ENCODE measurements at places on chromosomes 2 and 18.

DNA sequence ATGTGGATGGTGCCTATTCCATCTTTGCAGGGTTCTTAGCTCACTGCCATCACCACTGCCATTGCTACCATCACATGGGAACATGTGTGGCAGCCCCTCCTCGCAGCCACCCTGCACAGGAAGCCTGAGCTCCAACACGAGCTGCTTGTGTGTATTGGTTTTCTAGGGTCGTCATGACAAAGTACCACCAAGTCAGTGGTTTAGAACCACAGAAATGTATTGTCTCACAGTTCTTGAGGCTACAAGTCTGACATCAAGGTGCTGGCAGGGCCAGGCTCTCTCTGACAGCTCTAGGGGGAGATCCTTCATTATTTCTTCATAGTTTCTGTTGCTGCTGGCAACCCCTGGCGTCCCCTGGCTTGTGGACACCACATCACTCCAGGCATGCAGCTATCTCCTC lies 10.3 kb upstream of the IL1R2 start:
- DNase-seq, result no peak

DNA sequence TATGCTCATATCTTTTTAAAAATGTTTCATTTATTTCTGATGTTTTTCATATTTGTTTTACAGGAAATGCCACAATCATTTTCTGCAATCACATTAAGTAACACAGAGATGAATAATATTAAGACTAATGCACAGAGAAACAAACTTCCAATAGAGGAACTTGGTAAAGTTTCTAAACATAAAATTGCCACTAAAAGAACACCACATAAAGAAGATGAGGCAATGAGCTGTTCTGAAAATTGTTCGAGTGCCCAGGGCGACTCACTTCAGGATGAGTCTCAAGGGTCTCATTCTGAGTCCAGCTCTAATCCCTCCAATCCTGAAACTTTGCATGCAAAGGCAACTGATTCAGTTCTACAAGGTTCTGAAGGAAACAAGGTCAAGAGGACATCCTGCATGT lies 70.4 kb downstream of the APLF start:
- DNase-seq, result no peak

DNA sequence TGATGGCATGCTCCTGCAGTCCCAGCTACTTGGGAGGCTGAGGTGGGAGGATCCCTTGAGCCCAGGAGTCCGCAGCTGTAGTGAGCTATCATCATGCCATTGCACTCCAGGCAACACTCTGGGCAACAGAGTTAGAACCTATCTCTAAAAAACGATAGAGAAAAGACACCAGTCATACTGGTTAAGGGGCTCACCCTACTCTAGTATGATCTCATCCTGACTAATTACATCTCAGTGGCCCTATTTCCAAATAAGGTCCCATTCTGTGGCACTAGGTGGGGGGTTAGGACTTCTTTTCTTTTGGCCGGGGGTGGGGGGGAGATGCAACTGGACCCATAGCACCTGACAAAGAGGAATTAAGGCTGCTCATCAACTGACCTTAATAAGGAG lies 163.2 kb upstream of the NCK2 start:
- DNase-seq, result no peak

DNA sequence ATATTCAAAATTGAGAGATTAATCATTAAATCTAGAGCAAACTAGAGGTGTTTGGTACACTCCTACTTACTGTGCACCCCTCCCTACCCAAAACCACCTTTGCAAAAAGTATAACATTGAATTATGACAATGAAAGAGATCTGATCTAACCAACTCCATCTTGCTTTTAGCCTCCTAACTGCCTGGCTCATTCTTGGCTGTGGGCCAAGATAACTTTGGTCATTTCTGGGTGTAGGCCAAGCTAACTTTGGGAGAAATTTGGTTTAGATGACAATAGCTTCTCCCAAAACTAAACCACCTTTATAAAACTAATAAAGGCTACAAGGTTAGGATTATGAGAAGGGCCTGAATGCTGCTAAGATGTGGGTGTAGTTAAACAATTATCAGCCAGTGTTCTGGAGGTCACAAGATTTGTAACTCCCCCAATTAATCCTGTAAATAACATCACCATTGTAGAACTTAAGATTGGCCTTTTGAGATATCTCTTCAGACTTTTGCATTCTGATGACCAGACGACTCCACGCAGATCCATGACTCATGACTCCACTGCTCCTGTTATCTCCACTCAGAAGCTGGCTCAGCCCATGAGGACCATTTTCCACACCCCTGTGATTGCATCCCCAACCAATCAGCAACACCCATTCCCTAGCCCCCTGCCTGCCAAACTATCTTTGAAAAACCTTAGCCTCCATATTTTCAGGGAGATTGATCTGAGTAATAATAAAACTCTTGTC lies 160.2 kb downstream of the FBXO15 start:
- DNase-seq, result no peak

GRCh38 chr18:49076654-49077166 lies 125.9 kb upstream of the SMAD7 start:
- no peak for DNase-seq

- DNase-seq, result no peak
Observed at GRCh38 chr18:51666763-51667191, 469.3 kb upstream of the MEX3C start.

GRCh38 chr2:232250246-232251175 lies 128.0 kb upstream of the ALPP start:
- DNase-seq, result no peak

DNA sequence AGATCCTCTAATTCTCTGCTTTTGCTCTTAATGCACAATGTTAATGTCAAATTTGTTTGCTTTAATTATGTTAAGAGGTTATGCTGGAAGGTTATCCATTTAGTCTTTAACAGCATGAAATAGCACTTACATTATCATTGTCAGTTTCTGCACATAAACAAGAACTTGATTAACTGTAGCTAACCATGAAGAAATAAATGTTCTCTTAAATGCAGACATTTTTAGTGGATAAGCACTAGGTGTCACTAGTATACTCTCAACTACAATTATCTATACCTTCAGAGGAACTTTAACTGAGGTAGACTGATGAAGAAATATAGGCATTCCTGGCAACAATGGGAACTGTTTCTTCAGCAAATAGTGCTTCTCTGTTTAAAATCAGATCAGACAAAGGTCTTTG lies 178.8 kb upstream of the CHST9 start:
- no peak for DNase-seq

- no peak for DNase-seq
Observed at GRCh38 chr2:238069021-238069709, 8.4 kb downstream of the SCLY start.

GRCh38 chr2:241863536-241863954 lies 4.9 kb upstream of the PDCD1 start:
- no peak for DNase-seq

GRCh38 chr18:22701795-22702194 lies 231.3 kb upstream of the RBBP8 start:
- DNase-seq, result no peak

DNA sequence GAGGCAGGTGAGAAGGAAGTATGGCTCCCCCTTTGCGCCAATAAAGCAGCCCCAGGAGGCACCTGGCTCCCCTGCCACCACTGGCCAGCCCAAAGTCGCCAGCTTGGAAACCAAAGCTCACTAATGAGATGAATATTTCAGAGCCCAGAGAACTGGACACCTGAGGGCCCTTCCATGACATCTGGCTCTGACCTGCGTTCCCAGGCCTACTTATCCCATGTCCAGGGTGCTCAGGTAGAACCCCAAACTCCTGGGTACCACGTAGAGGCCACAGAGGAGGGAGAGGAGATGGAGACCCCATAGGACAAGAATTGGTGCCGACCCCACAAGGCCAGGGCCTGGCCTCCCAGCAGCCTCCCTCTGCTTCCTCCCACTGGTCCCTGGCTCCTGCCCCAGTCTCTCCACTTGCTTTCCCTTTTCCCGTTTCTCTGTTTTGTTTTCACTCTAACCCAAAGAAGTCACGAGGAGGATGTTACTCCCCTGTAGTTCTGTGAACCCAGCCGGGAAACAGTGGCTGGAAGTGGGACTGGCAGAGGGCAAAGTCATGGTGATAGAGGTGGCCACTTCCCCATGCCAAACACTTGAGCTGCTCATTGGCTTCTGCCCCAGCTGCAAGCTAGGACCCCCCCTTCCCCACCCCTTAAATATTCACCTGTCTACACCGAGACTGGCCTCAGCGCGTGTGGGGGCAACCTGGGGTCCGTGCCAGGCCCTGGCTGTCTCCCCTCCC lies 820 bp downstream of the TMBIM1 start:
- DNase-seq, result no peak

DNA sequence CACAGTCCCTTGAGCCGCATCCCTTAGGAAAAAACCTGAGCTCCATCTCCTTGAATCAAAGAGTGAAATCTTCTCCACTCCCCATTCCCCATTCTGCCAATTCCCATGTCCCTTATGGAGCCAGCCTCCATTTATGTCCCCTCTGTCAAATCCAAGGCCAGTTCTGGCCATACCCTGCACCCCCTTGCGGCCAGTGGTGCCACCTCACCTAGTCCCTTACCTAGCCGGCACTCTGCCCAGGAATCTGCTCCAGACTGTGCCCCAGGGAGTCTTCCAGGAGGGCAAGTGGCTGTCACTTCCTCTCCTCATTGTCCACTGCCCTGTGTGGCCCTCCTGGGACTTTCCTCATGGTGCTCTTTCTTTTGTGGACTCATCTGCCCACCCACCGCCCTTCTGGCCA lies 195.4 kb upstream of the RMP24 start:
- no peak for DNase-seq

GRCh38 chr2:222730366-222730999 lies 59.0 kb downstream of the MOGAT1 start:
- DNase-seq, result no peak

DNA sequence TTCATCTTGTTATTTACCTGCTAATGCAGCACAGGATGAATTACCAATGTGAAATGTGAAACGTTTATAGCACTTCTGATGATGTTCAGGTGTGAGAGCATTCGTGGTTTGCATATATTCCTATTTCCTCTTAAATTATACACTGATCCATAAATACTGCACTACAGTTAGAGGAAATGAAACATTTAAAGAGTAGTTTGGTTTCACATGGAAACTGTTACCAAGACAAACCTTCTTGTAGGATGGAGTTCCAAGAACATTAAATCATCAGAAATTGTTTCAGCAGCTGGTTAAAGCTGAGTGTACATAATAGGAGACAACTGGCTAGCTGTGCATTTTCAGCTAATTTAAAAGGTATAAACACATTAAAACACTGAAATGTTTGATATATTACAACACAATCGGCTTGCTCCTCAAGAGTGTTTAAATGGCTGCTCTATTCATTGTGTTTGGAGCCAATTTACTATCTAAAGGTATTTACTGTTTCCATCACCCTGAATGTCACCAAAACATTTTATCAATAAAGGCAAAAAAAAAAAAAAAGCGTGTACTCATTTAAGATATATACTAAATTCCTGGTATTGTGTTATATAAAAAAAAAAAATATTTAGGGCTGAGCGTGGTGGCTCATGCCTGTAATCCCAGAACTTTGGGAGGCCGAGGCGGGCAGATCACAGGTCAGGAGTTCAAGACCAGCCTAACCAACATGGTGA lies 100.6 kb downstream of the DYM start:
- DNase-seq, result no peak

DNA sequence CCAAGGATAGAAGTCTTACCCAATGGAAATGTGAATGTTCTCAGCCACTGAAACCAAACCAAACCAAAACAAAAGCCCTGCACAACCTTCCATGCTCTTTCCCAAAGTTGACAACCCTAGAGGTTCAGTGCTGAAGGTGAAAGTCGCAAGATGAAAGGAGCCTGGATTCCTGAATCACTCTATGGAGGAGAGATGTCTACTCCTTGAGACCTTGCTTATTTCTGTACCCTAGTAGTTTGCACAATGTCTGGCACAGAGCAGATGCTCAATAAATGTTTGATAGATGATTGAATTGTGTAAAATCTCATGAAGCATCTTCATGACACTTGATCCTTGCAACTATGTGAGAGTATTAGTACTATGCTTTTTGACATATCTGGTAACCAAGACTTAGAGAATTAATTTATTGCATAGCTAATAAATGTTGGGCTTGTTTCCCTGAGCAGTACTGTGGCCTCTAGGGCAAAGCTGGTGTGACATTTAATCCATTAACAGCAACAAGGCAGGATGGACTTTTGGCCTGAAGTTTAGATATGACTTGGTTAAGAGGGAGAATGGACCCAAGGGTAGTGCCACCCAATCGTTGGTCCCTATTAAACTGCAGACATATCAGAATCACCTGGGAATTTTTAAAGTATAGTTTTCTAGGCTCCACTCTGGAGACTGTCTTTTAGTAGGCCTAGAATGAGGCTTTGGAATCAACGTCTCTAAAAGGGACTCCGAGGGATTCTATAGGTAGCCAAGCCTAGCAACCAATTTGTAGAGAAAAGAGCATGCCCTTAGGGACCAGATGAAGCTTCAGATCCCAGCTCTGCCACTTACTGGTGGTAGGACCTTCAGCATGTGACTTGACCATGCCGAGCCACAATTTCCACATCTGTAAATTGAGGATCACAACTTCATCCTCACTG lies 145.9 kb downstream of the DDX1 start:
- no peak for DNase-seq

DNA sequence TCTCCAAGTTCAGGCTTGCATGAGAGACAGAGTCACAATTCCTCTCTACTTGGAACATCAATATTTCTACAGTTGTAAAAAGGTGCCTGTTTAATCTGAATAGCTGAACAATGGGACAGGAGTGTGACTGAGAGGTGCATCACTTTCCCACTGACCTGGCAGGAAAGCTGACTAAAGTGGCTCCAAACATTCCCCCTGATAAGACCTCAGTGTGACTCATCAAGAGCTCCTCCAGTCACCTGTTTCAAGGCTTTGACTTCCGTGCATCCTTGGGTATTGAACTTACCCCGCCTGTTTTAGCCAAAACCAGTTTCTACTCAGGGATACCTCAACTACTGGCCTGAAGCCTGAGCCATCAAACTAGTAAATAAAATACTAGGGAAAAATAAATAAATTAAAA lies 453.9 kb upstream of the DDX18 start:
- no peak for DNase-seq

GRCh38 chr2:136310797-136311603 lies 193.1 kb upstream of the CXCR4 start:
- no peak for DNase-seq

DNA sequence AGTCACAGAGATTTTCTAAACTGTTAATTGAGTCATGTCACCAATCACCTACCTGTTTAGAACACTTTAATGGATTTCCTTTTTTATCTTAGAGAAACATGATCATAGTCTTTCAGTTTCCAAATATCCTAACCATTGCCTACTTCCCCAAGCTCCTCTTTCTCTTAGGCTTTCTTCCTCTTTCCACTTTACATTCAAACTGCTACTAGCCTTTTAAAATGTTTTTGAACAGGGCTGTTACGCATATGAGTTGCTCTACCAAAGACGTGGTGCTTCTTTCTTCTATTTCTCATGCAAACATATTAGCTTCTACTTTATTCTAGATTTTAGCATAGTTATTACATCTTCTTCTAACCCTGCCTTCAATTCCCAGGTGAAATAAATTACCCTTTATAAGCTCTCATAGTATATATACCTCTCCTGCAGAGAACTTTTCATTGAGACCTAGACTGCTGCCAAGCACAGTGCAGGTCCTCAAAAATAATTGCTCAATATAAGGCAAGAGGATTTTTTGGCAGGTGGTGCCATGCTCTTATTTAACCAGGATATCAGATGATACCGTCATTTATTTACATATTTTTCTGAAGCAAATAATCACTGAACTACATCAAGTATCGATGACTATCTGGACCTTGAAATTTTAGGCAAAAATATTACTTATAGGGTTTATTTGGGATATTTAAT lies 937.1 kb downstream of the TSN start:
- DNase-seq, result no peak

Measured in GM12891 (cell line).